ENCODE measurements at places on chromosomes 3 and 15. TPM values are rescaled to one million over a fixed set of nuclear protein-coding genes. Genes with fewer than 3 reads are reported as not detected.

GRCh38 chr3:170247875-170248274 lies 25.7 kb downstream of the PRKCI start:
- H3K4me3 ChIP-seq: no peak overlapping the region
- no peaks in the 10 kb centered on the region for H3K4me1 ChIP-seq
- H3K36me3 ChIP-seq: peaks cover 27% of the 10 kb centered on the region
- no peak overlapping the region for H3K27ac ChIP-seq

Gene CCDC66
- total RNA-seq: 18.3 TPM

- peak; percentile 68 for DNase-seq
- peak overlapping the region; percentile 70 for H3K4me3 ChIP-seq
- peaks cover 21% of the 10 kb centered on the region for H3K36me3 ChIP-seq
- peak overlapping the region; percentile 95 for H3K27ac ChIP-seq
Measured at GRCh38 chr3:46865031-46865507, 1.8 kb upstream of the MYL3 start.

GRCh38 chr3:125552401-125552800 lies 32.4 kb upstream of the SNX4 start:
- H3K27me3 ChIP-seq: no peaks in the 10 kb centered on the region
- no peak overlapping the region for H3K27ac ChIP-seq
- DNase-seq: no peak
- H3K4me3 ChIP-seq: no peak overlapping the region
- peaks cover 66% of the 10 kb centered on the region for H3K36me3 ChIP-seq

DNA sequence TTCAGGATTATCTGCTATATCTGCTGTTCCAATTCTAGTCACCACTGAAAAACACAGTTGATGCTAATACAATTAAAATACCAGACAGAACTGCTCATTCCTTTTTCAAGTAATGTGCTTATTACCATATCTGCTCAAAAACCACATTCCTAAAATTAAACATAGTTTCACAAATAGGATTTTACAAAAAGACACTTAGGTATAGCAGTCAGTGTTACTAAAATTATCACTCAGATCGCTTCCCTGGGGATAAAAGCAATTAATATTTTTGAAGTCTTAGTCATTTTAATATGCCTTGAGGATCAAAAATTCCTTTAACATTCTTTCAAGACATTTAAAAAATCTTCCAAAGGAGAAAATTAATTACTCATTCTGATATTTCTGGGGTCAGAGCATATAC lies 71.5 kb downstream of the RAD18 start:
- H3K27ac ChIP-seq: no peak overlapping the region
- no peak for DNase-seq
- H3K27me3 ChIP-seq: no peaks in the 10 kb centered on the region
- peaks cover 16% of the 10 kb centered on the region for H3K36me3 ChIP-seq
